ENCODE measurements at places on chromosomes 12 and 14.

DNA sequence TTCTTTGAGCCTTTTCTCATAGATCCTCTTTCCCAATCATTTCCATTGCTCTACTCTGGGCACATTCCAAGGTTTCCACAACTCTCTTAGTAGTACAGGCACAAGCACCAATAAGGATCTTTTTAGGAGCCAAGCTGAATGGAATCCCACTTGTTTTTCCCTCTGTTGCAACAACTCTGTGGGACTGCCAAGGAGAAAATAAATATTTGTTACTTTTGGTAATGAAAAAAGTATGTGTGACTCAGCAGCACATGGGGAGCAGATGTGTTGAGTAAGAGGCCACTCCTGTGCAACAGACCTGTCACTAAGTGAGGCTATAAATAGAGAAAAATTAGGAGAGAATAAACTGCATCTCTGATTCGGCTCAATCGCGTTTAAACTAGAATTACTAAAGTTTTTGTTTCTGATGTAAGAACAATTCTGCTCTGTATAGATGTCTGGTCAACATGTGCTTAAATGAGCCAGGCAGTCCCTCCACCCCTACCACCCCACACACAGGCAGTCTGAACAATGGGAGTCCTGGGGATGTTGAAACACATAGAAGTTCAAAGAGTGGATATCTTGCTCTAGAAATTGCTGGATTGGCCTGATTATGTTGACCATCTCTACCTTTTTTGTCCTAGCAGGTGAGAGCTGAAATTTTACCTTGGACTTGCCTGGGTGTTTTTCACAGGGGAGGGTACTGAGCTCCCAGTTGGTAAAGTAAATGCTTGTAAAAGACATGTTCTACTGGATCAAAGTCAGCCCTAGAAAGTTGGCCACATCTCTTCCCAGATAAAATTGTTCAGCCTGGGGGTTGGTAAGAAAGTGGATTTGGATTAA, 244.3 kb upstream of the NOVA1 start:
- DNase-seq = no peak

- DNase-seq = no peak
Observed at GRCh38 chr12:86801439-86801838, 545.2 kb upstream of the MGAT4C start.

GRCh38 chr14:38716926-38717325, 386.1 kb downstream of the SEC23A start:
- DNase-seq = no peak

- DNase-seq = no peak
Observed at GRCh38 chr12:117692512-117692911, 276.3 kb downstream of the KSR2 start.

- DNase-seq = no peak
Observed at GRCh38 chr12:68106160-68106559, 53.4 kb downstream of the IFNG start.

DNA sequence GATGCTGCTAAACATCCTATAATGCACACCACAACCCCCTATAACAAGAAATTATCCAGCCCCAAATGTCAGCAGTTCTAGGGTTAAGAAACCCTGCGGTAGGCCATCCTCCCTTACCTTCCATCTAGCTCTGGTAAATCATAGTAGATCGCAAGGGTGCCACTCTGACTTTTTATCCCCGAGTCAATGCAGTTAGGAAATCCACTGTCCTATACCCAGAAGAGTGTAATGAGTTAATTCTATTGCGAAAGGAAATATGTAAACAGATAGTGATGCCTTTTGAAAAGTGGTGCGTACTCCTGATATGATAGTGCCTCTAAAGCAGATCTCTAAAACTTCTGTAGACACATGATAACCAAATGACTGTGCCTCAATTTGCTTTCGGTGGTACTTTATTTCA, 29.8 kb downstream of the SCFD1 start:
- no peak for DNase-seq

DNA sequence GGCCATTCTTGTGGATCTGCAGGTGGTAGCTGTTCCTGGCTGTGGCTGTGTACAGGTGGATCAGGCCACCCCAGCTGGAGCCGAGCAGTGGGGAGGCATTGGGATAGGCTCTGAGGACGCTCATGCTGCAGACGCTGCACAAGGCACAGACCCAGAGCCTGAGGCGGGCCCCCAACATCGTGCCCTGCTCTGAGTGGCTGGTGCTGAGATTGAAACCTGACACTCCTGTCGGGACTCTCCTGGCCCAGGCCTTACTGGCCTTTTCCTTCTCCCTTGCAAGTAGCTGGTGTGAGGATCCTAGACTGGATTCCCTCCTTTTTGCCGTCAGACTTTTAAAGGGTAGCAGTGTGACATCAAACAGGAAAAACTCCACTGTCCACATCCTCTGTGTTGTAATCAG, at the start of gene FGF23:
FGF23 (minus strand) TSS at position 308 of the 400 bp plus-strand sequence; CDS start at position 178, 130 bp downstream.
- no peak for DNase-seq

DNA sequence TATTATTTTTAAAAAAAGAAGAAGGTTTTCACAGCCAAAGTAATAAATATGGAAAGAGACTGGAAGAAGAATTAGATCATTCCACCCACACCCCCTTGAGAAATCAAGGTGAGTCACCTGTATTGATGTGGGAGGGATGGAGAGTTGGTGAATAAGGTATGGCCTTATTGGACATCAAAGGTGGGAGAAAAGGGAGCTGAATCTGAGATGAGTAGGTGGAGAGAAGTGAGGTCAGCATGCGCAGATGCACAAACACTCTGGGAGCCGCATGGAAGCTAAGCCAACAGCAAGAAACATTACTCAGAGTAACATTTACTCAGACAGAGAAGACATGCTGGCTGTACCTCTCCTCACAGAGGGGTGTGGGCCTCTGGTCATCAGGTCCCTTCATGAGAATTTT, 113.1 kb upstream of the FOXG1 start:
- no peak for DNase-seq

GRCh38 chr14:38808734-38809455, 294.1 kb downstream of the SEC23A start:
- DNase-seq = no peak

DNA sequence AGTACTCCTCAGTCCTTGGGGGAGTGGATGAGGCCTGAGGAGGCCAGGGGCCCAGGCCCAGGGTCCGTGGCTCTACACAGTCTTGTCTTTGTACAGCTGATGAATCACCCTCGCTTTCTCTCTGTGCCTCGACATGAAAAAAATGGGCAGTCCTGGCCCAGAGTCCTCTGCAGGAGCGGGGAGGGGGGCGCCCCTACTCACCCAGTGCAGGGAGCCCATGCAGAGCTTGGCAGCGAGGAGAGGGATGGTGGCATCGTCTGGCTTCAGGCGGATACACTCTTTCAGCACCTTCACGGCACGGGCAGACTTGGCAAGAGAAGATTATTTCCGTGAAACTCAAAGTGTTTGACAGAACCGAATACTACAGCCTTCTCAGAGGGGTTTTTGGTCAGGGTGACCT, 159.3 kb downstream of the TTC7B start:
- DNase-seq = no peak

GRCh38 chr14:90193925-90194324, 62.4 kb upstream of the PSMC1 start:
- DNase-seq = no peak

DNA sequence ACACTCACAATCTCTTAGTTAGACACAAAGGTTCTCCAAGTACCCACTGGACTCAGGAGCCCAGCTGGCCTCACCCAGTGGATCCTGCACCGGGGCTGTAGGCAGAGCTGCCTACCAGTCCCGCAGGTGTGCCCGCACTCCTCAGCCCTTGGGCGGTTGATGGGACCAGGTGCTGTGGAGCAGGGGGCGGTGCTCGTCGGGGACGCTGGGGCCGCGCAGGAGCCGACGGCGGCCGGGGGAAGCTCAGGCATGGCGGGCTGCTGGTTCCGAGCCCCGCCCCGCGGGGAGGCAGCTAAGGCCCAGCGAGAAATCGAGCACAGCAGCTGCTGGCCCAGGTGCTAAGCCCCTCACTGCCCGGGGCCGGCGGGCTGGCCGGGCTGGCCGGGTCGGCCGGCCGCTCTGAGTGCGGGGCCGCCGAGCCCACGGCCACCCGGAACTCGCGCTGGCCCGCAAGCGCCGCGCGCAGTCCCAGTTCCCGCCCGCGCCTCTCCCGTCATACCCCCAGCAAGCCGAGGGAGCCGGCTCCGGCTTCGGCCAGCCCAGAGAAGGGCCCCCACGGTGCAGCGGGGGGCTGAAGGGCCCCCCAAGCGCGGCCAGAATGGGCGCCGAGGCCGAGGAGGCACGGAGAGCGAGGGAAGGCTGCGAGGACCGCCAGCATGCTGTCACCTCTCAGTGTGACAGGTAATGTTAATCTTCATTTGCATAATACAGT, 506.8 kb downstream of the LRFN5 start:
- no peak for DNase-seq

DNA sequence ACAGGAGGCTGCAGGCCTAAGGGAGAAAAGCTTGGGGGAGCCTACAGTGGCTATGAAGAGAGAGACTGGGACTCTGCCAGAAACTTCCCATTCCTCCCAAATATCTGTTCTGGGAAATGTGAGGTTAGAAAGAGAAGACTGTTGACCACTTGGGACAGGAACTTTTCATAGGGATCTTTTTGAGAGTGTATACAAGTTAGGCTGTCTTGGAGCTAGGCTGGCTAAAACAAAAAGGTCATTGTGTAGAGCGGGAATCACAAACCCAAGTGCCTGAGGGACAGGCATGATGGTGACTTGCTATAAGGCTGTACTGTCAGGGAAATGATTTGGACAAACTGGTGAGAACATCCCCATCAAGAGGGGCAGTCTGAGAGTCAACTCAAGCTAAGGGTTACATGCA, 175.1 kb downstream of the GRIP1 start:
- DNase-seq = no peak

DNA sequence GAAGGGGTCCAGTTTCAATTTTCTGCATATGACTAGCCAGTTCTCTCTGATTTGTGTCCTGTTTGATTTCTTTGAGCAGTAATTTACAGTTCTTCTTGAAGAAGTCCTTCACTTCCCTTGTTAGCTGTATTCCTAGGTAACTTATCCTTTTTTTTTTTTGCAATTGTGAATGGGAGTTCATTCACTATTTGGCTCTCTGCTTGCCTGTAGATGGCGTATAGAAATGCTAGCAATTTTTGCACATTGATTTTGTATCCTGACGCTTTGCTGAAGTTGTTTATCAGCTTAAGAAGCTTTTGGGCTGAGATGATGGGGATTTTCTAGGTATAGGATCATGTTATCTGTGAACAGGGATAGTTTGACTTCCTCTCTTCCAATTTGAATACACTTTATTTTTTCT, 77.6 kb upstream of the NID2 start:
- no peak for DNase-seq

DNA sequence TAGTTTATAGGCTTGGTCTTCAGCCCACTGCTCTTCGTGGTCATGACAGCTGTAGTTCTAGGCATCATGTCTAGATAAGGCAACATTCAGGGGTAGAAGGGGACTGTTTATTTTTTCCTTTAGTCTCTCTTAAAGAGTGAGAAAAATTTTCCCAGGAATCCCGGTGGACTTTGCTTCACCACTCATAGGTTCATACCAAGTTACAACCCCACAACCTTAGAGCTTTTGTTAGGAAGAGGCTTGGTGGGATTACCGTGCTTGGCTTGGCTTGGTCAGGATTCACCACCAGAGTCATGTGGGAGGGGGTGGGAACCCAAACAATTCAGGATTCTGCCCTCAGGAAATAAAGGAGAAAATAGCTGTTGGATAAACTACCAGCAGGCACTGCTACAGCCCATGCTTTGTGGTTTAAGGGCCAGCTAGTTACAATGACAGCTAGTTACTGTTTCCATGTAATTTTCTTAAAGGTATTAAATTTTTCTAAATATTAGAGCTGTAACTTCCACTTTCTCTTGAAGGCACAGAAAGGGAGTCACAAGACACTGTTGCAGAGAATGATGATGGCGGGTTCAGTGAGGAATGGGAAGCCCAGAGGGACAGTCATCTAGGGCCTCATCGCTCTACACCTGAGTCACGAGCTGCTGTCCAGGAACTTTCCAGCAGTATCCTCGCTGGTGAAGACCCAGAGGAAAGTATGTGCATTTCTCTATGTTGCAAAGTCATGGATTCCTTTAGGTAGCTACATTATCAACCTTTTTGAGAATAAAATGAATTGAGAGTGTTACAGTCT, 25.9 kb upstream of the PAPLN start:
- no peak for DNase-seq

GRCh38 chr12:117330441-117331113, 30.8 kb downstream of the NOS1 start:
- no peak for DNase-seq

- DNase-seq = no peak
Observed at GRCh38 chr14:86296173-86296572, 766.2 kb downstream of the FLRT2 start.

GRCh38 chr12:42076976-42077375, 67.7 kb downstream of the GXYLT1 start:
- no peak for DNase-seq

Data from GM12891 (cell line).